Hepatocyte (in vitro differentiated cells): ENCODE measurements at places on chromosomes 1 and 21.

- no peak for DNase-seq
- no peak overlapping the region for H3K4me3 ChIP-seq
- H3K4me1 ChIP-seq, result peaks cover 22% of the 10 kb centered on the region
- H3K27ac ChIP-seq, result no peak overlapping the region
- H3K36me3 ChIP-seq, result no peaks in the 10 kb centered on the region
- no peaks in the 10 kb centered on the region for H3K27me3 ChIP-seq
Observed at GRCh38 chr21:37547615-37548200, 181.1 kb downstream of the DYRK1A start.

- no peak for DNase-seq
- H3K27ac ChIP-seq, result no peak overlapping the region
- H3K4me1 ChIP-seq, result no peaks in the 10 kb centered on the region
- H3K36me3 ChIP-seq, result no peaks in the 10 kb centered on the region
Observed at GRCh38 chr1:111475701-111476100, 1.9 kb downstream of the C1orf162 start.

DNA sequence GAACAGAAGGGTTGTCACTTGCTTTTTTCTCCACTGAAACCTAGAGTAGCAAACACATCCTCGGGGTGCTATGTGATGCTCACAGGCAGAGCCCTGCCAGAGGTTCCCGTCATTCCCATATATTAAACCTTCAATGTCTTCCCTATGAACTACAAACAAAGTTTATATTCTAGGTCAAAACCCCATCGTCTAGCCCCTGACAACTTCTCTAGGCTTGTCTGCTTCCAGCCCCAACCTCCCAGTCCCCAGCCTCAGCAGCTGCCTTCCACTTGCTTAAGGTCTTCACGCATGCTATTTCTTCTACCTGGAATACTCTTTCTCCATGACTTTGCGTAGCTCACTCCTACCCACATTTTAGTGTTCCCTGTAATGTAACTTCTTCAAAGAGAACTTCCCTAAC lies 1.9 kb upstream of the TLR5 start:
- H3K27me3 ChIP-seq, result no peaks in the 10 kb centered on the region
- H3K27ac ChIP-seq, result no peak overlapping the region
- H3K4me3 ChIP-seq, result no peak overlapping the region
- H3K4me1 ChIP-seq, result peaks cover 13% of the 10 kb centered on the region

- no peaks in the 10 kb centered on the region for H3K36me3 ChIP-seq
- DNase-seq, result no peak
- H3K27ac ChIP-seq, result no peak overlapping the region
- no peak overlapping the region for H3K4me3 ChIP-seq
- H3K4me1 ChIP-seq, result no peaks in the 10 kb centered on the region
Observed at GRCh38 chr1:162224267-162224666, 152.4 kb downstream of the SPATA46 start.

GRCh38 chr21:33207449-33208149 lies 22.1 kb upstream of the IFNAR2 start:
- H3K27ac ChIP-seq, result no peak overlapping the region
- no peaks in the 10 kb centered on the region for H3K36me3 ChIP-seq

DNA sequence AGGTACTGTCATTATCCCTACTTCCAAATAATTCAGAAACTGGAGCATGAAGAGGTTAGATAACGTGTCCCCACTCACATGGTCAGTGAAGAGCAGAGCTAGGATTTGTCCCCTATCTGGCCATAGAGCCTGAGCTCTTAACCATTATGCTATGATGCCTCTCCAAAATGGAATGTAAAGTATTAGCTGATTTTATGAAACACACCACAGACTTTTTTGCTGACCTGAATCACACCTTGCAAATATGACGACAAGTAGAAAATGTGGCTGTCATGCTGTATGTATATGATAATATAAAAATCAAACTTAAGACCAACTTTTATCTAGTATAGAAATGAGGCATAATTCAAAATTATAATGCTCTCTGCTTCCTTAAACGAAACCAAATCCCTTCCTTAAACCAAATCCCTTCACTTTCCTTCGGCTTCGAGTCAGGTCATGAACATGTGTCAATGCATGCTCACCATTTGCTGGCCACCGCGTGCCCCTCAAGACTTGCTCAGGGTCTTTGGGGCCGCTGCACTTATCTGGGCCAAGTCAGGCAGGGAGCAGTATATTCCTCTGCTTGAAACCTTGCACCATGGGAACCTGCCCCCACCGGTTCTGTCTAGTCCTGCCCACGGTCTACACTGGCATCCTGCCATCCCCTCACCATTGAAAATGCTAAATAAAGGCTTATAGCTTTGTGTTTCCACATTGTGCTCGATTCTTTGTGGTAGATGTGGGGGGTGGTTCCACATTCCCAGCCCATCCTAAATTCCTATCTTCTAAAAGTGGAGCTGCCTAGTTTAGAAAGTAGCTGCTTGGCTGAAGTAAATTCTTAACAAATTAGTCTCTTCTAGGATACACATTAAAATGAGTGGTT lies 1.6 kb upstream of the TMCC2 start:
- H3K4me1 ChIP-seq, result peaks cover 5% of the 10 kb centered on the region
- no peak overlapping the region for H3K27ac ChIP-seq
- H3K27me3 ChIP-seq, result peaks cover 13% of the 10 kb centered on the region
- no peaks in the 10 kb centered on the region for H3K36me3 ChIP-seq
- no peak for DNase-seq
- H3K4me3 ChIP-seq, result no peak overlapping the region

GRCh38 chr1:119462964-119463363 lies 44.0 kb upstream of the HSD3B1 start:
- no peak for DNase-seq
- H3K27ac ChIP-seq, result no peak overlapping the region
- H3K36me3 ChIP-seq, result no peaks in the 10 kb centered on the region
- peaks cover 19% of the 10 kb centered on the region for H3K4me1 ChIP-seq
- no peaks in the 10 kb centered on the region for H3K27me3 ChIP-seq
